Gastroesophageal sphincter (tissue), 4 donors: ENCODE measurements at places on chromosomes 3 and 15. TPM values are rescaled to one million over a fixed set of nuclear protein-coding genes. Genes with fewer than 3 reads are reported as not detected.
A peak's percentile ranks its signal among the peaks of the same experiment; 100 is the strongest.

DNA sequence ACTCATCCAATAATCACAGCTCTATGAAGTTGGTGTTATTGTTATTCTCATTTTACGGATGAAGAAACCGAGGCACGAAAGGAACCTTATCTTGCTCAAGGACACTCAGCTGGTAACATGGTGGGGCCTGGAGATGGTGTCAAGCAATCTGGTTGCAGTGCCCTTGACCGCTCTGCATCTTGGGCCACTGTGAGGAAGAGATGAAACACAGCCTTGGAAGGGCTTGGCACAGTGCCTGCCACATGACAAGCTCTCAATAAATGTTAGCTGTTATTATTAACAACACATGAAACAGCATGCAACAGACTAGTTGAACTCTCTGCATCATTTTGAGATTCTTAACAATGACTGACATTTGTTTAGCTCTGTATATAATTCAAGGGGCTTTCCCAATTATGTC, 10.1 kb upstream of the ITGA11 start:
- ATAC-seq = no peak

RPL39L gene
- 8.9 TPM for total RNA-seq

GRK7 gene
- not detected for total RNA-seq

DNAH12 gene
- total RNA-seq = 0.27 TPM

DNA sequence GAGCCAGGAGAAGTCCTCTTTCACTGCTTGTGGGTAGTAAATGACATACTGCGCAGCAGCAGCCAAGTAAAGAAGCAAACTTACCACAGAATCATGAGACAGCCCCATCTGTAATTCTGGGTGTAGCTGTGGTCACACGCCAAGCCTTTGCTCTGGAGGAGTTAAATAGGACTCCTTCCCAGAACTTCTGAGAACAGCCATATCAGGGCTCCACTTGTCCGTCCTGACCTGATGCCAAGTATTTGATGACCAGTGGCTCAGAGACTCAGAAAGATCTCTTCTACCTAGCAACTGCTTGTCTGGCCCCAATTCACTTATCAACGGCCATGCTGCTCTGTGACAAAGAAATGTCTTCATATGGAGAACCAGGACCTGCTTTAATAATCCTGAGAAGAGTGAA, 20.6 kb upstream of the GOLIM4 start:
- peak; percentile 65 for ATAC-seq

CHAC1 gene
- 1.8 TPM for total RNA-seq

GRCh38 chr15:96331144-96331944, 844 bp downstream of the NR2F2 start:
- no peak for ATAC-seq

DNA sequence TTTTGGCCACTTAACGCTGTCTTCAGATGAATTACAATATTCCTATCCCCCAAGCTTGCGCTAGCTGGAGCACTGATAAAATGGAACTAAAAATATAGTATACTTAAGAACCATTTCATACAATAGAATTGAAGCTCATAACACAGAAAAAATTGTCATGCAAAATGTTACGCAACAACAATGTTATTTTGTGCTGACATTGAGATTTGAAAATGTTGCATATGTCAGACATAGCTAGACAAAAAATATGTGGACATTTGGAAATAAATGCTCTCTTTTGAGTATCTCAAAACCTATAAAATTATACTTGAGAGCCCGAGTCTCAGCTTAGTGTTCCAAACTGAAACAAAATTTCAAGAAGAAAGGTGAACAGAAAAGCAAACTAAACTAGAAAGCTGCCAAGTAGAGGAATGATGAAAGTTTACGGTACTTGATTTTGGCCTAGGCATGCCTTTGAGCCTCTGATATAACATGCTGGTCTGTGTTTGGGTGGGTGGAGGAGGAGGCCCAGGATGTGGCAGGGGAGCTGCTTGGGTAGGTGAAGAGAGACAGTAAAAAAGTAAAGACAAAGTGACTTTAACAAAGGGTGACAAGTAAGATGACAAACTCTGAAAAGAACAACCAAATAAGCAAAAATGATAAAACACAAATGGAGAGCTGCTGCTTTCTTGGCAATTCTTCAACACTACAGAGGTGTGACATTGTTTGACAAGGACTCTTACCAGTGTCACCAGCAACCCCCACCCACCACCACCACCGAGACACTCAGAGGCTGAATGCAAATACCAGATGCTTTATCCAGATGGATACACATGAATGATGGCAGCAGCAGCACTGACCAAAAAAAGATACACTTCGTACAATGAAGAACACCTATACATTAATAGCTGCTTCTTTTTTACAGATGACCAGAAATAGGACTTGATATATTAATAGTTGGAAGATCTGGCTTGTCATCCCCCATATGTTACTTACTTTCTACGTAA, 129.3 kb upstream of the FEZF2 start:
- ATAC-seq = no peak

RAB6B gene
- total RNA-seq = 5.8 TPM

GRCh38 chr15:70248116-70249025, 150.7 kb upstream of the TLE3 start:
- no peak for ATAC-seq

DNA sequence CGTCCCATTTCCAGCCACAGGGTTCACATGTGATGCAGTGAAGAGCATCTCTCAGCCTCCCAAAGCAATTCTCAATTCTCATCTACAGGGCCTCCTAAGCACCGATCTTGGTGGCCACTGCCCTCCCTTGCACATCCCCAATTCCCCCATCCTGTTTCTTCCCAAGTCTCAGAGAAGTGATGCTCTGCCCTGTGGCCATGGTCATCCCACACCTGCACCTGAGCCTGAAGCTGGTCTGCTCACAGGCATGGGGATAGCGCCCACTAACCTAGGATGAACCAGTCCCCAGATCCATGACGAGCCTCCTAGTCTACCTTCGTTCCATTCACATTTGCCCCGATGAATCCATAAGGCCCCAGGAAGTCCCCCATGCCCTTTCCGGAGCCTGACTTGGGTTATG, 201.5 kb downstream of the UACA start:
- no peak for ATAC-seq

DNA sequence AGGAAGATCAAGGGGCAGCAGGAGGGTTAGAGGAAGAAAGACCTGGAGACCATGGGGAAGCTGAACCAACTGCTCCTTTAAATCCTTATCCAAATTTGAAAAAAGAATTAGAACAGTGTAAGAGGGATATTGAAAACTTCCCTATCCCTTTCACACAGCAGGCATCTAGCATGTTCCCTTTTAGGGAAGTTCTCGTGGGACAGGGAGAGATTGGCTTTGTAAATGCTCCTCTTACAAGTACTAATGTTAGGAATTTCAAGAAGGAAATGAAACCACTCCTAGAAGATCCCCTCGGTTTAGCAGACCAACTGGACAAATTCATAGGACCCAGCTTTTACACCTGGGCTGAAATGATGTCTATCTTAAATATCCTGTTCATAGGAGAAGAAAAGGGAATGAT, 41.5 kb downstream of the PPCDC start:
- no peak for ATAC-seq

LRRC31 gene
- total RNA-seq = 0.35 TPM
